Small intestine (tissue), 16 donors: ENCODE measurements at places on chromosomes 5 and 9. TPM values are rescaled to one million over a fixed set of nuclear protein-coding genes. Genes with fewer than 3 reads are reported as not detected.

DNA sequence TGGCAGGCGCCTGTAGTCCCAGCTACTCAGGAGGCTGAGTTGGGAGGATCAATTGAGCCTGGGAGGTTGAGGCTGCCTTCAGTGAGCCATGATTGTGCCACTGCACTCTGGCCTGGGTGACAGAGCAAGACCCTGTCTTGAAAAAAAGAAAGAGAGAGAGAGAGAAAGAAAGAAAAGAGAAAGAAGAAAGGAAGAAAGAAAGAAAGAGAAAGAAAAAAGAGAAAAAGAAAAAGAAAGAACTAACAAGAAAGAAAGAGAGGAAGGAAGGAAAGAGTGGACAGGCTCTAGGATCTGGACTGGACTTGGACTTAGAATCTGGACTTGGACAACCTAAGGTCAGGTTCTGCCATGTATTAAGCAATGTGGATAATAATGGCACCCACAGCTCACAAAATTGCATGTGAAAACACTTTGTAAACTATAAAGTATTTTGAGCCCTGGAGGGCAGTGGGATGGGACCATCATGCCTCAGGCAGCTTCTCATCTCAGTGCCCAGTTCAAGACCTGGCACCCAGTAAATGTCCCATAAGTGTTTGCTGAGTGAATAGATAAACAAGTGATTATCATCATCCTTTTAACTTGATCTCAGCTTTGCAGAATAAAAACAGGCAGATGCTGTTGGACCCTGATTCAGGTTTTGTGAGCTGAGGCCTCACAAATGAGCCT is 12.8 kb upstream of the PHF19 start:
- H3K27ac ChIP-seq: peak overlapping the region; percentile 88
- H3K4me1 ChIP-seq: peaks cover 14% of the 10 kb centered on the region
- H3K36me3 ChIP-seq: no peaks in the 10 kb centered on the region
- DNase-seq: no peak
- no peak overlapping the region for H3K4me3 ChIP-seq

DNA sequence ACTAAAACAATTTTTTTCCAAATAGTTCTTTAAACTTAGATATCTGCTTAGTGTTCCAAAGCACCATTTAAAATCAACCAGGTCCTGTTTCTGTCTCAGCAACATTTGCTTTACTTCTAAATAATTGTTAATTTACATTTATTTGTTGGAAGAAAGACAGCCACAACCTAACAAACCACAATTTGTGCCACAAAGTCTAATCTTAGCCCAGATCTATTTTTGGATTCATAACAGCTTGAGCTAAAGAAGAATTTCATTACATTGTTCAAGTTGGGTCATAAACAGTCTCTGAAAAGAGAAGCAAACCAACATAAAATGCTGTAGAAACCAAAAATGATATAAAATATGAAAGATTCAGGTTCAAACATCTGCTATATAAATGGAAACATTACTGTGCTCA is 24.4 kb downstream of the MLLT3 start:
- H3K27ac ChIP-seq: no peak overlapping the region
- no peak overlapping the region for H3K4me3 ChIP-seq
- H3K4me1 ChIP-seq: no peaks in the 10 kb centered on the region

DNA sequence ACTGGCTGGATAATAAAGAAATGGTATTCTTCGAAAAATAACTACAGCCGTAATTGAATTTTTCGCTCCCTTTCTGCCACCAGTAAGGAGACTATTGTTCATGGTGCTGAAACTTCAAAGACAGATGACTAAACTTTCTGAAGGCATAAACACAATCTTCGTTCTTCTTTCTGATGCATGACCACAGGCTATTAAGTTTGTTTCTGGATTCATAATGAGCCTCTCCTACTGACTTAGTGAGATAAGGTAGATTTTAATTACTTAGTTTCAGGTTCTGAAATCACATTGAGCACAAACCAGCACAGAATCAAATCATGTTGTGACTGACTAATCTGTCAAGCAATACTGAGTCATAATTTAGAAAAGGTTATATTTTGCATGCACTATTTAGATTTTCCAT is 441.8 kb upstream of the CCNG1 start:
- no peaks in the 10 kb centered on the region for H3K27me3 ChIP-seq
- no peak overlapping the region for H3K4me3 ChIP-seq

DNA sequence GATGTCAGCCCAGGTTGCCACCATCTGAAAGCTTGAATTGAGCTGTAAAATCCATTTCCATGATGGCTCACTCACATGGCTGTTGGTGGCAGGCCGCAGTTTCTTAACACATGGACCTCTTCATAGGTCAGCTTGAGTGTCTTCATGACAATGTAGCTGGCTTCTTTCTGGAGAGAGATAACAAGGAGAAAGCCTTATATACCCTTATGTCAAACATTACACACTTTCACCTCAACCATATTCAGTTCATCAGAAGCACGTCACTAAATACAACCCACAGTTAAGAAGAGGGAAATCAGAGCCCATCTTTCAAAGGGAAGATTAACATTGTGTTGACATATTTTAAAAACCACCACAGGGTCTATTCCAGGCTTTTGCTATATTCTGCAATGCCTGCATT is 604.4 kb downstream of the PRELID2 start:
- H3K36me3 ChIP-seq: no peaks in the 10 kb centered on the region
- no peak for DNase-seq
- no peak overlapping the region for H3K4me3 ChIP-seq
- H3K27ac ChIP-seq: no peak overlapping the region
- H3K4me1 ChIP-seq: no peaks in the 10 kb centered on the region

GRCh38 chr9:115849679-115850412 is 303.7 kb upstream of the PAPPA start:
- no peak for DNase-seq
- no peak overlapping the region for H3K4me3 ChIP-seq
- H3K4me1 ChIP-seq: no peaks in the 10 kb centered on the region
- H3K27ac ChIP-seq: no peak overlapping the region

DNA sequence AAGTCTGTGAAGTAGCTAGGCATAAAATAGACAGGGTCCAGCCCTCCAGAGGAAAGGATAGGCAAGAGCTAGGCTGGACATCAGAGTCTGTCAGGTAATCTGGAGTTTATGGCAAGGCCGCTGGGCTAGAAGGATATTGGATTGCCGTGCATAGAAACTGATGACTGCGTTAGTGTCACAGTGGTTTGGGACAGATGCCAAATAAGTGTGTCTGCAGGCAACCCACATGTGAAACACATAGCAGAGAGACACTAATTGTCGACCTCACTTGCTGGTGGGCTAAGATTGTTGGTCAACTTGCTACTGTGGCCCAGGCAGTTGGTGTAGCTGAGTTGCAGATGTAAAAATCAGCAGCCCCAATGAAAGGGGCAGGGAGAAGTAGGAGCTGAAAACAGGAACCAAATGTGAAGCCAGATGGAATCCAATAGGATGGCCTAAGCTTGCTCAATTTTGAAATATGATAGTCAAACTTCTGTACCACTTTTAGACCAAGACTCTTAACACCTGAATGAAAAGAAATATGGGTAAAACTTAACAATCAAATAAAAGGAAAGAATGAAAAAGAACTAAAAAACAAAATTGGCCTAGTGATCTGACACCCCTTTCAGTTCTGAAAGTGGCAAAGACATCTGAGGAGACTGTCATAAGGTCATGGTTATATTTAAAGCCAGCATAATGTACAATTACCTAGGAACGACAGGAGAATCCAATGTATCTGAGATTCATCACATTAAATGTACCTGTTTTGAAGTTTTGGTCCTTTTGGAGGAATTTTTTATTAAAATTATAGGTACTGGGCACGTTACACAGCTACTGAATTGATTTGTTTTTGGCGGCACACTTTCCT is 243.3 kb upstream of the ACTBL2 start:
- no peaks in the 10 kb centered on the region for H3K27me3 ChIP-seq
- DNase-seq: no peak
- H3K36me3 ChIP-seq: no peaks in the 10 kb centered on the region

DNA sequence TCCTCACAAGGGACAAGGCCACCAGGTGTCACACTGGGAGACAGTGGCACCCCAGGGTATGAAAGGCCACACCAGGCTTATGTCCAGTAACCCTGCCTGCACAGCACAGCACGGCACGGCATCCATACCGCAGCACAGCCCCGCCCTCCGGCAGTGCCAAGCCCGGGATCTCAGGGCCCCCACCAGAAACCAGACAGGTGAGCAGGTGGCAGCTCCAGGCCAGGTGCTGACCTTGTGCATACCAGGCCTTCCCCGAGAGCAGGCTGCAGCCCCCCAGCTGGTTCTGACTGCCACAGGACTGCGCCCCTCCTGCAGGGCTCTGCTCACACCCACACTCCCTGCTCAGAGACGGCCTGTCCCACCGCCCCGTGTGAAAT is 56.5 kb downstream of the ADAMTS2 start:
- no peaks in the 10 kb centered on the region for H3K36me3 ChIP-seq
- H3K4me1 ChIP-seq: no peaks in the 10 kb centered on the region
- H3K4me3 ChIP-seq: no peak overlapping the region

DNA sequence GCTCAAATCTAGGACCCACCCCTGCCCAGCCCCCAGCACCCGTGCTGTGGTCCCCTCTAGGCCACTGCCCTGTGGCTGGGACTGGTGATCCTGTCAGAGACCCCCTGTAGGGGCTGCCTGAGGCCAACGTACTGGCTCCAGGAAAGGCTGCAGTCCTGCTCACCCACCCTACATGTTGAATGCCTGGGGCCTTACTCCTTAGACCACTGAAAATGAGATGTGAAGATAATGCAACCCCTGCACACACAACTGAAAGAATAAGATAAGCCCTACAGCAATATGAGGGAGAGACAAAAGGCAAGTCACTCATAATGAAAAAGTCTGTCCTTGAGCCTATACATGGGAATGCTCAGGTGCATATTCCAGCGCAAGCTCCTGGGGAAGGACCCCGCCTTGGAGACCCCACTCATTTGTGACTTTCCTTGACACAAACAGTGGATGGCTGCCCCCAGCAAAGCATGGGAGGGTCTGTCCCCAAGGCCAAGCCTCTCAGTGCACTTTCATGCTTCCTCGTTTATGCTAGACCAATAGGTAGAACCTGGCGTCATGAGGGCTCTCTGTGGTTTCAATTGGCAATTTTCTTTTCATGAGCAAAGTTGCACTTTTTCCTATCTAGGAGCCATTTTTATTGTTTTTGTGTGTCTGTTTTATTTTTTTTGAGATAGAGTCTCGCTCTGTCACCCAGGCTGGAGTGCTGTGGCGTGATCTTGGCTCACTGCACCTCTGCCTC is 12.5 kb upstream of the WNK2 start:
- H3K4me3 ChIP-seq: no peak overlapping the region
- H3K36me3 ChIP-seq: no peaks in the 10 kb centered on the region
- H3K27me3 ChIP-seq: no peaks in the 10 kb centered on the region
- H3K27ac ChIP-seq: no peak overlapping the region

The FCN2 gene
- polyA plus RNA-seq: not detected

The MSH3 gene
- polyA plus RNA-seq: 5.1 TPM

The PRDM9 gene
- not detected for polyA plus RNA-seq

The LCN9 gene
- not detected for polyA plus RNA-seq

The MSX2 gene
- polyA plus RNA-seq: not detected
